ENCODE measurements at places on chromosomes 3 and 15.

- DNase-seq, result no peak
These were observed 853.7 kb downstream of the MCTP2 start for GRCh38 chr15:95085056-95085455.

GRCh38 chr3:8882642-8883041 lies 80.6 kb downstream of the RAD18 start:
- DNase-seq, result no peak

- DNase-seq, result no peak
These were observed 37.7 kb upstream of the GNB5 start for GRCh38 chr15:52228921-52229320.

- no peak for DNase-seq
These were observed 77.0 kb upstream of the ALDH1A3 start for GRCh38 chr15:100802421-100803170.

GRCh38 chr15:50280271-50280670 lies 14.7 kb upstream of the HDC start:
- no peak for DNase-seq

DNA sequence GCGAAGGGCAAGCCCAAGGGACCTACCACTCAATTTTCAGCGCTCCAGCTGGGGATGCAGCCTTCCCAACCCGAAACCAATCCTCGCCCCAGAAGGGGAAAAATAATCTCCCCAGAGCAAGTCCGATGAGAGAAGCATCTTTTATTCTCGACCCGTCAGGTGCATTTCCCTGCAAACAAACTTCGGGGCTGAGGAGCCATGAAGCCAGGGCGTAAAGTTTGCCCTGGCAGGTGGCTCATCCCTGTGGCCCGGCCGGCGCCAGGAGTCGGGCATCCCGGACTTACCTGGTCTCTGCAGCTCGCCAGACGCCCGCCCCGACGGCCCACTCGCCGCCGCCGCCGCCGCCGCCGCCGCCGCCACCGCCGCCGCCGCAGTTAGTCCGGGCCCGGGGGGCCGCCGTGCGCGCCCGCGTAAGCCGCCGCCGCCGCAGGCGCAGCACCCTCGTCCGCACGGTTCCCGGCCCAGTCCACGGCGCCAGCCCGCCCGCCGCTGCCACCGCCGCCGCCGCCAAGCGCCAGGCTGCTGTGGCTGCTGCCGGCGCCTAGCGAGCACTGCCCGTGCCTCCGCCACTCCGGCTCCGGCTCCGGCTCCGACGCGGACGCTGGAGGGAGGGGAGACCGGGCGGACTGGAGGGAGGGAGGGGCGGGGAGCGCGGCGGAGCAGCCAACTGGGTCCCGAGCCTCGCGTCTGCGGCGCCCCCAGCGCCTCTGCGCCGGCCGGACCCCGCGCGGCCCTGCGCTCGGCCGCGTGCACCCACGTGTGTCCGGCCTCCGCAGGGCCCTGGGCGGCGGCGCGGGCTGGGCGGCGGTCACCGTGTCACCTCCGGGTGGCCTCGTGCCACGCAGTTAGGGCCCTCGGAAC lies at the start of gene CNTN3:
Gene CNTN3, minus strand, starts transcription at position 553 of the 861 bp plus-strand sequence. CDS start 93,547 bp downstream, outside the sequence.
- DNase-seq, result peak; percentile 80

- DNase-seq, result no peak
These were observed 51.0 kb upstream of the TRA2B start for GRCh38 chr3:185988816-185989175.

DNA sequence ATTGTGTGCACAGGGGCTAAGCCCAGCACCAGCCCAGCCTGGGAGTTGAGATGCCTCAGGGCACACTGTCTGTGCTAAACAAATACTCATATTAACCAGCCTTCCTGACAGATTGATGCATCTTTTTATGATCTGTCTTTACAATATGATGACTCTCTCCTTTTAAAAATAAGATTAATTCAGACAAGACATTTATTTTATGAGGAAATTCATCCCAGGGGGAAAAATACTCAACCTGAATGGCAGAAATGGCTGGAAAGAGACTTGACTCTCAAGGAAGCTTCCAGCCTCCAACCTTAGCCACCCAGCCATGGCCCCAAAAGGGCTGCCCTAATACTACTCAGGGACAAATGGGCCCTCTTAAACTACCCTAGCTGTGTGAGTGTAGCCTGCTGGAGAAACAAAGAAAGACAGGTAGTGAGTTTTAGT lies 46.9 kb downstream of the NOX5 start:
- DNase-seq, result no peak

GRCh38 chr3:29324180-29324651 lies 43.3 kb downstream of the RBMS3 start:
- DNase-seq, result peak; percentile 67

- DNase-seq, result no peak
These were observed 42.0 kb downstream of the CACNA2D3 start for GRCh38 chr3:54164192-54164975.

DNA sequence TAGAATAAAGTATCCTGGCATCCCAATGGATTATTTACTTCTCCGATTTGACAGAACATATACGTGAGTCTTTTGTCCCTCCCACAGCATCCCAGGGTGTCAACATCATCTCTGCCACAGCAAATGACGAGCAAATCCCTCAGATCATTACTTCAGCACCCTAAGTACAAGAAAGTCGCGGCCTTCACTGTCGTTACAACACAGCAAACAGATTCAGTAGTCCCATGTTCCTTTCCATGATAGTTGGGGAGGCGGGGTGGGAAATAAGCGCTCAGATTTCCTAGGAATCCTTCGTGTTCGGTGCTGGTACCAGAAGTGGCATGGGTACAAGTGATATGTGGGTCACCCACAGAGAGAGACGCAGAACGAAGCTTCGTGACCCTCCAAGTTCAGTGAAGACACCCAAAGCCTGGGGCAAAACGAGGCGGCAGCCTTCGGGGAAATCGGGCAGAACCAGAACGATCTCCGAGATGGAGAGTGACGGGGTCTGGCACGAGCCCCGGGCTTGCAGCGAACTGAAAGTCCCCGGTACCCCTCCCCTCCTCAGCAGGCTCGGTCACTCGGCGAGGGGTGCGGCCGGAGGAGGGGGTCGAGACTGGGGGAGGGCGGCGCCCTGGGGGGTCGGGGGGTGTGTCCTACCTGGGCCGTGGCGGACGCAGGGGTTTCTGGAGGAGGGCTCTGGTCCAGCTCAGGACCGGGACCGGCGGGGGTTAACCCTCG lies 619 bp downstream of the TTBK2 start:
- peak; percentile 78 for DNase-seq

GRCh38 chr15:92636908-92637481 lies 18.6 kb downstream of the FAM174B start:
- DNase-seq, result peak; percentile 60

DNA sequence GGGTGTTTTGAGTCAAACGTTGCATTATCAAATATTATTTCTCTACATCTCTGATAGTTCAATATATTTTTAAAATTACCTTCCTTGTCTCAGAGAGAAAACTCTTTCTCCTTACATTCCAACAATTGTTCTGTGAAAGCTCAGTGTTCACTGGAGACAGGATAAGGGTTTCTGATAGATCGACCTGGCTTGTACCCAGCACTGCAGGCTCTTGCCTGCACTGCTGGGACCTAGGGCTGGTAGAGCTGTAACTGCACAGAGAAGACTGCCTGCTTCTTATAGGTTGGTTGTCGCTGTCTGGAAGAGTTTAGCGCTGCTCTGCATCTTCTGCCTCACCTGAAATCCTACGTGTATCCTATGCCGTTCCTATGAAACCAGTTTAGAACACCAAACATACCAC lies 249.9 kb upstream of the LRTM1 start:
- no peak for DNase-seq

DNA sequence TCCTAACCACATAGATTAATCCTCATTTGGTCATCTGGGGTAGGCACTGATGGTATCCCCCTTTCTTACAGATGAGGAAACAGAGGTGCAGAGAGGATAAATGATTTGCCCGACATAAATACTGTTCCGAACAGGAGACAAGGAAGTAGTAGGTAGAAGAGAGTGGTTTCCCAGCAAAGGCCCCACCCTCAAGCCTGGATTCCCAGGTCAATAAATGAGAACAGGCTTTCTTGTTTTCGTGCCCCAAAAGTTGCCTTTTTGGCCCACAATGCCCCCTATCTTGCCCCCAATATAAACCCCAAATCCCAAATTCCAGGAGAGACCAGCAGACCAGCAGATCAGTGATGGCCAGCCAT lies 125.5 kb upstream of the PRR20G start:
- DNase-seq, result no peak

- no peak for DNase-seq
These were observed 99.5 kb upstream of the KCNMB2 start for GRCh38 chr3:178436773-178437172.

GRCh38 chr15:73403171-73403570 lies 34.4 kb upstream of the HCN4 start:
- no peak for DNase-seq

DNA sequence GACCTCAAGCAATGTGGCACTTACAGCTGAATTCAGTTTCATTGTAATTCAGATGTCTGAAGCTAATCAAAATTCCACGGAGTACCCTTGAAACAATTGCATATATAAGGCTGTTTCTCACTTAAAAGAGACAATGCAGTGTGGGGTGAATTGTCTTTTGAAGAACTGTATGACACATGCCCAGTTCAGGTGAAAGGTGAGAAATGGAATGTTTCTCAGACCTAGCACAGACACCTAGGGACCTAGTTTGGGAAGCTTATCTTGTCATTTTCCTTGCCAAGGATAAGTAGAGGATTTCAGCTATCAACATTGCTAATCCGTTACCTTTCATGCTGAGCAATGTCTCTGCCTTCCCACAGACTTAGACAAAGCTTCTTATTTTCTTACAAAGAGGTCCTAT lies 36.3 kb downstream of the MBNL1 start:
- no peak for DNase-seq

- DNase-seq, result no peak
These were observed 81.0 kb upstream of the KCNMB2 start for GRCh38 chr3:178455226-178455625.

DNA sequence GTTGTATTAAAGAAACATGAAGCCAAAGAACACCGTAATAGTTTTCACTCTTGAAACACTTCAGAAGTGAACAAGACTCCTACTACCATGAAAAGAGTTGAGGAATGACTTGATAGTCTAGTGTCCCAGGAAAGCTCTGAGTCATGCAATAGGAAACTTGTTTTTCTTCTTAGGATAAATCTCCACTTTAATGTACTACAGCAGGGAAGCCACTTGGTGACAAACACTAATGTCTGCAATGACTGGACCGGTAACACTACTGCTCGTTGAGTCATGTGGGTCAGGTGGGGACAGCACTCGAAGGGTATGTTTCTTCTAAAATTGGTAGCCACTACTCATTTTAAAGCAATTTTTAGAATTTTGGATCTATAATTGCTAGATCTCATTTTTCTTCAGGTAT lies 291.7 kb upstream of the CNTN3 start:
- no peak for DNase-seq

GRCh38 chr3:54853573-54854404 lies 74.1 kb downstream of the LRTM1 start:
- DNase-seq, result peak; percentile 87

DNA sequence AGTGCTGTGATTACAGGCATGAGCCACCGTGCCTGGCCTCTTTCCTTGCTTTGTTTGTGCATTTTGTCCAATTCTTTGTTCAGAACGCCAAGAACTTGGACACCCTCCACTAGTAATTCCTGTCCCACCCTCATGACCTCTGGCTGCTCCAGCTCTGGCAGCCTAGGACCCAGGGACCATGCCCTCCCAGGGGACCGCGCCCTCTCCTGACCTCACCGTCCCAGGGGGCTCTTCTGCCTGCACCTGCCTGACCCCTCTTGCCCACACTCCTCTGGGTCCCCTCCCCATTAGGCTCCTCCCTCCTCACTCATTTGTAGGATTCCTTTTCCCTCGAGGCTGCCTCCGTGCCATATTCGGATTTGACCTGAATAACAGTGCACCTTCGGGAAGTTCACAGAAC lies 41.1 kb downstream of the FSD2 start:
- DNase-seq, result no peak

DNA sequence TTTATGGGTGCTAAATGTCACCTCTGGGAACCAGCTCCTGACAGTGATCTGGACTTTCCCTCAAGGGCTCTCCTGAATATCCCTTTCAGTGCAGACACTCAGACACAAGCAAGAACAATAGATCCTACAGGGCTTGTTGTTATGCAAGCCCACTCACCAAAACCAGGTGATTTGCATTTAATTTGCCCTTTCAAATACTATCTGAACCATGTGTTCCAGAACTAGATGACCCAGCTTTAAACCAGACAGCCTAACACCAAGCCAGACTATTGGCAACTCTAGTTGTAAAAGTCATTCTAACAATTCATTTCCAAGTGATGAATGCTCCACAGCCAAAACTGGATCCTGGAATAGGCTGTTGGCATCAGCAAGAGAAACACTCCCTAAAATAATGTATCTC lies 5.6 kb upstream of the ATP8B4 start:
- DNase-seq, result no peak

DNA sequence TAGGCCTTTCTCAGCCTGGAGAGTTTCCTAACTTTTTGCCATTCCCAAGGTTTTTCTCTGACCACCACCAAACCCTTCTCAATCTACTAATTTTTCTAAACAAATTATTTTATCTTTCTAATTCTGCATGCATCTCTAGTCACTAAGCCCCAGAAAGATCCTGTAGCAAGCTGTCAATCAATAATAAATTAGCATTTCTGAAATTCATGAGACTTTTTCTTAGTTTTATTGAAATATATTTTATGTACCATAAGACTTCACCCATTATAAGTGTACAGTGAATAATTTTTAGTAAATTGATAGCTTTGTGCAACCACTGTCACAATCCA lies 22.4 kb upstream of the AP4E1 start:
- DNase-seq, result no peak

DNA sequence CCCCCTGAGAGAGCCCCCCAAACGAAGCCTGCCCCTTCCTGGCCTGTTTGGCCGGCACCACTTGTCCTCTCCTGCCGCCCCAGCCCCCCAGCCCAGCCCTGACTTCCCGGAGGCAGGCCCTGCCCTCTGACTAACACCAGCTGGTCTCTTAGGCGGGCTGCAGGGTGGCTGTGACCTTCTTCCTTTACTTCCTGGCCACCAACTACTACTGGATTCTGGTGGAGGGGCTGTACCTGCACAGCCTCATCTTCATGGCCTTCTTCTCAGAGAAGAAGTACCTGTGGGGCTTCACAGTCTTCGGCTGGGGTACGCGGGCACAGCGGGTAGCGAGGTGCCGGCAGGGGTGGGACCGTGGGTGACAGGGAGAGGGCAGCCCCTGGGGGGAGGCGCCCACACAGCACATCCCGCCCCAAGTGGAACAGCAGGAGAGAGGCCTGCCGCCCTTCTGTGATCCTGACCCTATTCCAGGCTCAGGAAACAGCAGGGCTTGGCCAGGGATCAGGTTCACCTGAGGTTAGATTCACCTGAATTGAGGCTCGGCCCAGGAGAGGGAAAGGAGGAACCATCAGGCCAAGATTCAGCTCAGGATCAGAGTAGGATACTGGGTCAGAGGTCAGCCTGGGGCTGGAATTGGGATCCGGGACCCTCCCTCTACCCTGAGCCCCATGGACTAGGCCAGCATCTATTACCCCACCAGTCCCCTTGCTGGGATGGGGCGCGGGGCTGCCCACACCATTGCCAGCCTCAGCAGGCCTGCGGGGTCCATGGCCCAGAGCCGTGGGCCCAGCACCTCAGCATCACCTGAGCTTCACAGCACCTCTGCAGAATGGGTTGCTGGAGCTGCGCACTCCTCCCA lies 21.9 kb downstream of the PTH1R start:
- DNase-seq, result no peak

GRCh38 chr3:49716169-49716568 lies 3.3 kb downstream of the AMIGO3 start:
- no peak for DNase-seq

GRCh38 chr15:80106051-80106450 lies 46.6 kb downstream of the ZFAND6 start:
- DNase-seq, result no peak

GRCh38 chr3:81910244-81910852 lies 148.9 kb upstream of the GBE1 start:
- no peak for DNase-seq

All from left forelimb (tissue), 1 donor.